Osteocyte (in vitro differentiated cells): ENCODE measurements at places on chromosomes 3 and 15. TPM values are rescaled to one million over a fixed set of nuclear protein-coding genes. Genes with fewer than 3 reads are reported as not detected.

GLCE gene
- 19.5 and 19.9 TPM in 2 replicates for total RNA-seq

GRCh38 chr15:74857082-74857655 is 14.2 kb upstream of the ULK3 start:
- no peak for DNase-seq

DNA sequence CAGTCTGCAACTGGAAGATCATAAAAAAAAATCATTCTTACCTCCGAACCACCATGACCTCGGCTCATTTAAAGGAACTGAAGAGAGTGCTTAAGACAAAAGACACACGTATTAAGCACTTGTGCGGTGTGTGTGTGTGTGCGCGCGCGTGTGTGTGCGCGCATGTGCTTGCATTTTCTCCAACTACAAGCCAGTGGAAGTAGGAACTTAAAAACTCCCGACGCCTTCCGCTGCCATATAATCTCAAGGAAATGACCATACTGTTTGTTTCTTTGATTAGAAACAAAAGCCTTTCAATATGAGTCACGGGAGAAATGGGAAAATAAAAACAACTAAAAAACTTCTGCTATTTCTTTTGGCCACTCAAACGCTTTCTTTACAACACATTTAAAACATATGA is 32.4 kb downstream of the FRMD4B start:
- DNase-seq = no peak

DNA sequence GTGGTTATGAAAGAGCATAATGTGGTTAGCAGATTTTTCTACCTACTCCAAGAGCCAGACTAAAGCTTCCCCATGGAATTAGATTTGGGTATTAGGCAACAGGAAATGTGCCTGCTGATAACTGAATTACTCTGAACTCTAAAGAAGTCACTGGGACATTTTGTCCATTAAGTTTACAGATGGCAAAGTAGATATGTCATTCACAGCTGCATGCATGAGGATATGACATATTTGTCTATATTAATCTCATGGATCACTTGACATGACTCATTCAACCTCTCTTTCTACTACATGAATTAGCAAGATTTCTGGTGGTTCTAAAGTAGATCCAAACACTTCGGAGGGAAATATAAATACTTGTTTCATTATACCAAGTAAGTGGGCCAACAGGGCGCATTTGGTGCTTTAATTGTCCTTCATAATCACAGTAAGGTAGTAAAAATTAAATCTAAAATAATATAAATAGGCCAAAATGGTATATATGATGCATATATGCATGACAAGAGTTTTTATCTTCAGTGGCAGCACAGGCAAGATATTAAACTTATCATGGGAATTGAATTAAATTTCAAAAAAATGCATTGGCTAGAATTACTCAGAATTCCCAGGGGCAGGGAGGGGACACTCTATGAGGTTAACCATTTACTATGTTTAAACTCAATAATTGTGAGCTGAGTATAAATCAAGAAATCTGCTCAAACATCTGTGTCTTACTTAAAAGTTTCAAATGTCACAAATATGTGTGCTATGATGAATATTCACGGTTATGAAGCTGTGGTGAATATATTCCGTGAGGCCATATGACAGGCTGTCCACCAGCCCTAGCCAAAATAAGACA is 365.3 kb upstream of the KCNMB2 start:
- DNase-seq = no peak

KNL1 gene
- 5.6 and 6.2 TPM in 2 replicates for total RNA-seq
